ENCODE measurements at places on chromosomes 3 and 15. TPM values are rescaled to one million over a fixed set of nuclear protein-coding genes. Genes with fewer than 3 reads are reported as not detected.

- no peak for DNase-seq
Observed at GRCh38 chr3:60760145-60760544, 491.1 kb downstream of the FHIT start.

DNA sequence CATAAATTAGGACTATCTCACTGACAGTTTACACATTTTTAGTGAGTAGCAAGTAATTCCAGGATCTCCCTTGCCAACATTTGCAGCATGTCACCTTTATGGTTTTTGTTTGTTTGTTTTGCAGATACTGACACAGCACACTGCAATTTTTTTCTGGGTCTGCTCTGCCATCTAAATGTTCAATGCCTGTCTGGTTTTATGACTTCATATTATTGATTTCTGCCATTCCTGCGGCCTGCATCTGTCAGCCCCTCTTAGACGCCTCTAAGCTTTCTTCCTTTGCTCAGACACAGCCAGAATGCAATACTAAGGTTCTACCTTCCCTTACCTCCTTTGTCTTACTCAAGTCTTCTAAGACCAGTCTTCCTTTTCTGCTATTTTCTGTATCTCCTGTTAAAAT lies 321.2 kb upstream of the AZI2 start:
- no peak for DNase-seq

DNA sequence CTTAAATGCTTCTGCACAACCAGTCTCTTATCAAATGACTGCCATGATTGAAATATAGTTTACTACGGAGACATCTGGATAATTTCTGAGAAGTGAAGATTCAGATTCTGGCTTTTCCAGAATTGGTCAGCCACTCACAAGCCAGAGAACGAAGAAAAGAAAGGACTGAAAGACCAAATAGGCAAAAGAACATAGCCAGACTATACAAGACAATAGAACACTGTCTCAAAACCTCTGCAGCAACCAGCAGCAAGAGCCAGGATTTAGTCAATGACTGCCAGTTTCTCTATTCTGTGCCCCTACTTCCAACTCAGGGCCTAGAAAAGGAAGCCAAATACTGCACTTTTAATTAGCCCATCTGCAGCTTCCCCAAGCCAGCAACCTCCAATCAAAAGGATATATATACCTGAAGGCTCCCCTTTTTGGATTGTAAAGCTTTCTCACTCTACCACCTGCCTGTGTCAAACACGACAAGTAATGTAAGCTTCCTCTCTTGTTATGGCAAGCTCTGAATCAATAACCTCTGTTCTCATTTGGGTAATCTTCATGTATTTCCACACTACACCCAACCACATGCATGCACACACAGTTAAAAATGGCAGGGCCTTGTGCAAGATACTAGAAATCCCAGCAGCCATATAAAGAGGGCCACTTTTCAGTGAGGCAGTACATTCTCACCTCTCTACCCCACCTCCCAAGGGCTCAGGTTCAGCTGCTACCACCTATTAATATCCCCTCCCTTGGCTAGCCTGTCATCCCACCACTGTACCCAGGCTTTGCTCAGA lies 97.1 kb downstream of the ERC2 start:
- no peak for DNase-seq

- no peak for DNase-seq
Observed at GRCh38 chr15:69610277-69610676, 157.7 kb downstream of the RPLP1 start.

- DNase-seq, result no peak
Observed at GRCh38 chr3:127674101-127674721, 1.5 kb downstream of the ABTB1 start.

- no peak for DNase-seq
Observed at GRCh38 chr3:77553240-77553639, 513.3 kb downstream of the ROBO2 start.

GRCh38 chr15:35566991-35567390 lies 21.0 kb upstream of the DPH6 start:
- no peak for DNase-seq

DNA sequence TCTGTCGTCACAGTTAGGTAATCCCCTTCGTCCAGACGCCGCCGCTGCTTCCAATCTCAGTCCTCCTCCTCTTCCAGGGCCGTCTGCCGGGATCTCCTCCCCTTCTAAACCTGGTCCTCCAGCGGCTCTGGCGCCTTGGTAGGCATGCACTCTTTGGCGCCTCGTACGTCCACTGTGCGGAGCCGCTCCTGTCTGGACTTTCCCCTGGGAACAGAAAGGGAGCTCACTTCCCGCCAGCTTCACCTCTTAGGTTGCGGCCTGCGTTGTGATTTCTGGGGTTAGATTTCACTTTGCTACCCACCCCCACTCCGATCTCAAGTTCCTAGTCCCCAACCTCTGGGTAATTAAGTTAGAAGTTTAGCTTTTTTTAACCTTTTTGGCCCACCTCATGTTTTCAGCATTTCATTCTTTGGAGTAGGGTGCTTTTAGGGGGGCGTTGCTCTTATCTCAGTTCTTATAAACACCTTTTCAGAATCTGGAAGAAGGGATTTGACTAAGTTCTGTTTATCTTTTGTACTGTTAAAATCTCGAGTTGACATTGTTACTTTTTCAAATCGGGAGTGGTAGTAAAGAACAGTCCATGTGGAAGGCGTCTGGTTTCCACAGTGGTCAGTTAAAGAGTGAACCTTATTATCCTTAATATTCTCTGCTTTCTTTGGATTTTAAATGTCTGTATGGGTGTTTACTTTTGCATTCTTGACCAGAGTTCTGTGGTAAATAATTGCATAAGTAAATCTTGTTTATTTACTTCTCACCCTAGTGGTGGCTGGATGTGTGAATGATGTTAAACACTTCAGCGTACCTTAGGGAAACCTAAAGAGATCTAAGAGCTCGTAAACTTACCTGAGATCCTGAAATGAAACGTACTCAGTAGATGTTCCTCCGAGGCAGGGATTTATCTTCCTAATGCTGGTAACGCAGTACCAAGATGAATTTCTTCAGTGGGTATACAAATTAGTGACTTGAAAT lies 611 bp downstream of the CTDSPL2 start:
- DNase-seq, result no peak

The KLHL40 gene
- total RNA-seq, result 0.12 TPM

The PODXL2 gene
- 1.5 TPM for total RNA-seq

The EFHB gene
- total RNA-seq, result not detected

The NUP210 gene
- 3.9 TPM for total RNA-seq

The GMNC gene
- 4.3 TPM for total RNA-seq
